ENCODE measurements at places on chromosomes 7 and 10. TPM values are rescaled to one million over a fixed set of nuclear protein-coding genes. Genes with fewer than 3 reads are reported as not detected.

TLX1 gene
- total RNA-seq = not detected

ZNF467 gene
- 0.26 TPM for total RNA-seq

NEUROG3 gene
- total RNA-seq = not detected

WDR91 gene
- 6.2 TPM for total RNA-seq

TMEM270 gene
- not detected for total RNA-seq

MMD2 gene
- total RNA-seq = not detected

ZC3HAV1L gene
- 2.6 TPM for total RNA-seq

PRPF18 gene
- 36.2 TPM for total RNA-seq

CYP26C1 gene
- 0.06 TPM for total RNA-seq

SPDYE9 gene
- not detected for total RNA-seq

ANKRD30A gene
- total RNA-seq = not detected
